ENCODE measurements at places on chromosomes 2 and 18.
A peak's percentile ranks its signal among the peaks of the same experiment; 100 is the strongest.

- no peak for DNase-seq
These were observed 16.7 kb downstream of the ZCCHC2 start for GRCh38 chr18:62539284-62540165.

DNA sequence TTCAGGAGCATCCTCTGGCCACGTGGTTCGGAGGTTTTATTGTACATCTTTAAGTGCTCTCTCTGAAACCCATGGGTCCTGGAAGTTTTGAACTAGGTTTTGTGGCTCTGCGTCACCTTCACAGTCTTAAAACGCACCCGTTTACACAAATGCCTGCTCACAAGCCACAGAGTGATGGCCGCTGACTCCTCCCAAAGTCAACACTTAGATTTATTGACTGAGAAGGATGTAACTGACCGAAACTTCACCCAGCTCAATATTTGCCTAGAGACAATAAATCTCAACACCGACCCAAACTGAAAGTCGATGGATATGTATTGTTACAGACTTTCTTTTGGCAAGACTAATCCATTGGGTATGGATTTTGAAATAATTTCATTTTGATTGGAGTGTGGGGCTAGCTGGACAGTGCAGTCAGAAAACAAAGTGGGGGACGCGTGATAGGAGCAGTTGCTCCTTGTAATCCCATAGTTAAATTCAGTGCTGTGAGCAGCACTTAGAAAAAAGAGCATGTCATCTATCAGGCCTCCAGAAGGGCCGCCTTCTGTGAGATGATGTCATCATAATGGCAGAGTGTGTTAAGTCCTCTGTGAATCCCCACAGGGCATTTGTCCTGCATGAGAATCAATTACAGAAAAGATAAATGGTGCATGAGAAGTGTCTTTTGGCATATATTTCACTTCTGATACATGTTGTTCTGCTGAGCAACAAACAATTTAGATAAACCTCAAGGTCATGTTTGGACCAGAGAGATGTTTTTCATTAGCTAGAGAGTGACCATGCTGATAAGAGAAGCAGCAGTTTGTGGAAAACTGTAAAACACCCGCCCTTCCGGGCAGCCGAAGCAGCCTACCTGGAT lies 183.7 kb downstream of the INO80D start:
- DNase-seq: no peak

DNA sequence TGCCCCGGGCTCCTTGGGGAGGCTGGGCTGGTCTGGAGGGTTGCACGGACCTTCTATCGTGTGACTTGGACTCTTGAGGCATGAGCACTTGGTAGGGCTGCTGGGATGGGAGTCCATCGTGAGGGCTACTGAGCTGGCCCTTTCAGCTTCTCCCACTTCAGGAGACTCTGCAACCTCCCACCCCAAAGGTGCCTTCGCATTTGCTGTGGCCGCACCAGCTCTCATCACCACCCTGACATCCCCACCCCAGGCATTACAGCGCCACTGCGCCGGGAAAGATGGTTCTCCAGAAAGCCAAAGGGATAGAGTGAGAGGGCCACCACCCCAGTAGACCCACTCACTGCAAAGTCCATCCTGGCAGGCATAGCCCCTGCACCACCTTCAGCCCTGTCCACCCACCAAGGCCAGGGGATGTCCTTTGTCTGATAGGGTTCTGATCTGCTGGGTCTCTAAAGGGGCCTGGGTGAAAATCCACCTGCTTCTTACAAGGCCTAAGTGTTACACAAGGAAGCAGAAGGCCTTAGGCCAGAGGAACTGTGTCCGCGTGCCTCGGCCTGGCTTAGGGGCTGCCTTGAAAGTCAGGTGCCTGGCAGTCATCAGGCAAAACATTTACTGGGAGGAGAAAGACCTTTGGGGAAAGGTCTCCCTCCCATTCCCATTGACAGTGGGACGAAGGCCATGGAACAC lies 5.1 kb downstream of the EHD3 start:
- DNase-seq: no peak

DNA sequence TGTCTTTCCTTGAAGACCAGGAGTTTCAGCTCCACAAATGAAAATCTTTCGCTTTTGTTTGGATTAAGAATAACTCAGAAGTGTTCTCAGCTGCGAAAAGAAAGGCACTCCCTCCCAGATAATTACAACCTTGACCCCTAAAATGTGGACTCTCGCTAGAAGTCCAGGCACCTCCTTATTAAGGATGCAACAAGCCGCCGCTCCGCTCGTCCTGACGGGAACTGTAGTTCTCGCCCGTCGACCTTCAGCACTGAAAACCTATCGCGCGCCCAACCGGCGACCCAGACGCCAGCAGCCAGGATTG lies 559 bp downstream of the IMMT start:
- no peak for DNase-seq

DNA sequence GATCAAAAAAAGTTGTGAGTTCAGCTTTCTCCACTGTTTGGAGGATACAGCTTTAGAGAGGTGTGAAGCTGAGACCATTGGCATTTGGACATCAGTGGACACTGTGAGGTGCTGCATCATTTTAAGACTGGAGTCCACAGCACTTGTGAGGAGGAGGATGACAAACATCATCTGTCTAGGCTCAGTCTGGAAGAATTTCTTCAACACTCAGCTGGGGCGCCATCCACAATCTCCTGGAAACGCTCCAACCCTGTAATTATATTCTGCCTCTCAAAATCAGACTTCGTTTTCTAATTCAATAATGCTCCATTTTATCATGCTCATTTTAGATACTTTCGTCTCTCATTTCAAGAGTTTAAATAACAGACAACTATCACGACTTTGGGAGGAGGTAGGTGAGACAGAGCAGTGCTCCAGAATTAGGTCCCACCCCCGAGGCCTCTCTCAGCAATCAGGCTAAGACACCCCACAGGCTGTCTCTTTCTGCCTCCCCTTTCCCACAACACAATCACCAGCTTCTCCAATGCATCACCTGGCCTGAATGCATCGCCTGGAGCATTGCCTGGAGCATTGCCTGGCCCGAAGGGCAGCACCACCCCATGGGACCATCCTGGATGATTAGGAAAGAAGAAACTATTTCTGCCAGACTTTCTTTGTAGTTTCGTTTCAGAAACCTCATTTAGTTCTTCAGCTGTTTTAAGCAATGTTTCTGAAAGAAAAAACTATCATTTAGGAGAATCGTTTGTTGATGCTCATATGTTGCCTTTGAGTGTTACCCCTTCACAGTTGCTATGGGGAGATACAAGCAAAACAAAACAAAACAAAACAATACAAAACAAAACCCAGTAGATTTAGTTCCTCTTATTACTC lies 37.0 kb upstream of the DPP10 start:
- peak; percentile 76 for DNase-seq

DNA sequence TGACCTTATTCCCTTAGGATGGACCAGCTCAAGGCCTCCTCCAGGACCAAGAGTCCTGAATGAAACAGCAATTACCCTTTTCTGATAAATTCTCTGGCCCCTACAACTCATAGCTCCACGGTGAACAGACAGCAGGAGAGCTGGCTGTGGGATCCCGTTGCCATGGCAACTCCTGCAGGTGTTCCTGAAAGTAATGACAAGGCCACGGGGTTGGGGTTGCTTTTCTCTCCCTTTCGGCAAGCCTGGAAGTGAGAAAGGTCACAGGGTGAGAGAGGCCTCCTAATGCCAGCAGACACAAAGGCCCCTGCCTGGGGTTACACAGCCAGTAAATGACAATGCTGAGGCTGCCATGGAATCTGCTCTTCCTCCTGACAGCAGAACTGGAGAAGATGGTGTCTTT lies 403.0 kb downstream of the NBAS start:
- no peak for DNase-seq

DNA sequence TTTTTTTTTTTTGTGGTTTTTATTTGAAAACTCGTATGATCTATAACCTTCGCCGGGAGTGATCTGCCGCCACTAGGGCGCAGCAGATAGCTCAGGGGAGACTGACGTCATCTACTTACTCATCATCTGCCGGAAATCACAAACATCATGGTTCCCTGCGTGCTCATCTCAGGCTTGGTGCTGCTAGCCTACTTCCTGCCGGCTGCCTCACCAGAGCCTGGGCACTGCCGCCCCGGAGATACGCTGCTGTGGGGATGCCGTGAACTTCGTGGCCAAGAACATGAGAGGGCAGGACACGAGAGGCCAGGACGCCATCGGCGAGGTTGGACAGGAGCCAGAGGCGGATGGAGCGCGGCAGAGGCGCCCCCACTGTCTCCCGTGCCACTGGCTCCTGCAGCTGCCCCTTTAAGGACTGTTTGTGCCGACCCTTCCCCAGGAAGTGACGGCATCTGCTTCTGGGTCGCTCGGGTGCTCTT lies 68.8 kb downstream of the DOK6 start:
- peak; percentile 11 for DNase-seq

DNA sequence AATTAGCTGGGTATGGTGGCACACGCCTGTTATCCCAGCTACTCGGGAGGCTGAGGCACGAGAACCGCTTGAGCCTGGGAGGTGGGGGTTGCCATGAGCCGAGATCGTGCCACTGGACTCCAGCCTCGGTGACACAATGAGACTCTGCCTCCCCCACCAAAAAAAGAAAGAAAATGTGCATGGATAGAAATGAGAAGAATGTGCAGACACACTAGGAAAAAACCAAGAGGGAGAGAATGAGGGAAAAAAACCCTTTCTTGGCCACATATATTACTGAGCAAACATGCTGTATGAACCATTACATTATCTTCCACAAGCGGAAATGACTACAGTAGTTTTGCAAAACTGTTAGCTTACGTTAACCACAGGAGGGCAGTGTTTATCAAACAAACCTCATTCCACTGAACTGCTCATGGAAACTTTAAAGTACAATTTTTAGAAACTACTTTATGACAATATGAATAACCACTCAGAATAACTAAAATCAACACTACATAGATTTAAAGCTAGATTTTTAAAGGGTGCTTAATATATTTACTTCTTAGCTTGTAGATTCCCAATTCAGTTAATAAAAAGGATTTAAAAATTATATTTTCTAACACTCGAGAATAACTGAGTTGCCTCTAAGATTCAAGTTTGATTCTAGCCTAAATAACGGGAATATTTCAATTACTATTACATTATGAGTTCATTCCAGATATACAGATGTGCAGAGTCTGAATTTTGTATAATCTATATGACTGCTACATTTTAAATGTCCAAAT lies 26.4 kb downstream of the ASXL2 start:
- peak; percentile 28 for DNase-seq

- no peak for DNase-seq
These were observed 3.6 kb upstream of the CWC22 start for GRCh38 chr2:180010701-180011100.

DNA sequence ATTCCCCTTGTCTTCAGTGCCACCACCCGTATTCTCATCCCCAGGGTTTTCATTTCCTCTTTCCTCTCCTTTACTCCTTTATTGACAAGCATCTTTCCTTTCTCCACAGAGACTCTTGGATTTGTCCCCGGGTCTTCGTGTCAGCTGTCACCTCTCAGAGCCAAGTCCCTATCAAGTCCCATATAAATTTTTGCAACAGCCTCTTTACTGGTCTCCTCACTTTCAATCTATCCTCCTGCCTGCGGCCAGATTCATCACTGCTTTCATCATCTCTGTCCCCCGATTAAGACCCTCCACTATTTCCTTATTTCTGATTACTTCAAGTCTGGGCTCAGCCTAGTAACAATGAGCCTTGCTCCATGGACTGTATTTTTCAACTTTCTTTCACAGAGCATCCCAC lies 113.8 kb downstream of the CTAGE1 start:
- DNase-seq: no peak
